ENCODE measurements at places on chromosomes 4 and X.

- no peak for DNase-seq
Measured at GRCh38 chrX:125327891-125328290, 8.2 kb downstream of the TEX13C start.

GRCh38 chr4:89551191-89551590 is 243.6 kb upstream of the GPRIN3 start:
- no peak for DNase-seq

- no peak for DNase-seq
Measured at GRCh38 chr4:97866821-97867556, 276.3 kb downstream of the STPG2 start.

- peak; percentile 37 for DNase-seq
Measured at GRCh38 chrX:1435241-1435895, 17.3 kb downstream of the ASMTL start.

- no peak for DNase-seq
Measured at GRCh38 chr4:102546635-102547034, 45.5 kb downstream of the NFKB1 start.

- DNase-seq, result no peak
Measured at GRCh38 chrX:53290441-53291041, 9.2 kb upstream of the IQSEC2 start.

- DNase-seq, result no peak
Measured at GRCh38 chrX:153966283-153966688, 5.3 kb downstream of the HCFC1 start.

GRCh38 chrX:33415459-33415858 is 204.1 kb upstream of the DMD start:
- DNase-seq, result no peak

GRCh38 chrX:136652822-136653723 is 5.1 kb downstream of the CD40LG start:
- DNase-seq, result no peak

DNA sequence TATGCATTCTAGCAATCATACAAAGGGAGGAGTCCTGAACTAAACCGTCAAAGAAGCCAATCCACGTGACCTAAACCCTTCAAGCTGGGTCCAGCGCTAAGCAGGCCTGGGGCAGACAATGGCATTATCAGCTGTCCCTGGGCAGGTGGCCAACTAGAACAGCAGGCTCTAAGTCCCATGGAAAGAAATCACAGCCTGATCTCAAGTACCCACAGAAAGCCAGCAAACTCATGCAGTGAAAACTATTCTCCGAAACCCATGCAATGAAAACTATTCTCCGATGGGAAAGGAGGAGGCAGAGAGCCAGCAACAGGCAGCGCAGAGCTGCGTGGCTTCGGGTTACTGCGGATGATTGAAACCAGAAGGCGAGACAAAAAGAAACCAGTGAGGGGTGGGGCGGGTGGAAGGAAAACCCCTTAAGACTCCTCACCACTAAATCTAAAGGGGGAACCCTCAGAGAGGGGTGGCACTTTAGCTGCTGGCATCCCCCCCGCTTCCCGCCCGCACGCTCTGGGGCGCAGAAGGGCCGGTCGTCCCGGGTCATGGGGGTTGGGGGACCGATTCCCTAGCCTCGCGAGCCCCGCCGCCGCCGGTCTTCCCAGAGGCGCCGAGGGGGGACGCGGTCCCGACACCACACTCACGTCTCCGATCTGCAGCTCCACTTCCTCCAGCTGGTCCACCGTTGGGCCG is 567 bp downstream of the C4orf46 start:
- DNase-seq, result peak; percentile 68

DNA sequence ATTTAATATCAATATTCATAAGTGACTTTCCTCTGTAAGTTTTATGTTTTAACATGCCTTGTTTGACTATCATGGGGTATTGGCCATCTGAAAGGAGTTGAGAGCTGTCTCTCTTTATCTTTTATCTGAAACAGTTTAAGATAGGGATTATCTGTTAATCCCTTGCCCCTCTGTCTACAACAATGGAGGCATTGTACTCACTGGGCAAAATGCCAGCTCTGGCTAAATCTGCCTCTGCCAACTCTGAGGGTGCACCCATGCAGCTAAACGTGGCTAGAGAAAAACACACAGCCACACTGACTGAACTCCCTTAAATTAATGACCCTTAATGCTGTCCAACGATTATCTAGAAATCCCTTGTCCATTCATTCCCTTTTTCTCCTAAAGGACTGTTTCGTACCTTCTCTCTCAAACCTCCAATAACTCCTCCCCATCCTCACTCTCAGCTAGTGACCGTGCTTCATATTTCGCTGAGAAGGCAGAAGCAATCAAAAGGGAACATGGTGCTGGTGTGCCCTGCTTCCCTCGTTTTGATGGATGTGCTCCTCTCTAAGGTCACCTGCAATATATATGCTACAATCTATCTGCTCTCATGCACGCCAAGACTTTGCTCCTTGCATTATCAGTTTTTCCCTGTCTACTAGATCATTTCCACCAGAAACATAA is 10.3 kb downstream of the PHKA2 start:
- DNase-seq, result no peak

GRCh38 chr4:59960143-59960542 is 1240.0 kb upstream of the ADGRL3 start:
- no peak for DNase-seq

GRCh38 chr4:38202242-38202641 is 242.0 kb downstream of the PTTG2 start:
- no peak for DNase-seq

- DNase-seq, result peak; percentile 76
Measured at GRCh38 chr4:153222707-153223426, 18.6 kb downstream of the TRIM2 start.

DNA sequence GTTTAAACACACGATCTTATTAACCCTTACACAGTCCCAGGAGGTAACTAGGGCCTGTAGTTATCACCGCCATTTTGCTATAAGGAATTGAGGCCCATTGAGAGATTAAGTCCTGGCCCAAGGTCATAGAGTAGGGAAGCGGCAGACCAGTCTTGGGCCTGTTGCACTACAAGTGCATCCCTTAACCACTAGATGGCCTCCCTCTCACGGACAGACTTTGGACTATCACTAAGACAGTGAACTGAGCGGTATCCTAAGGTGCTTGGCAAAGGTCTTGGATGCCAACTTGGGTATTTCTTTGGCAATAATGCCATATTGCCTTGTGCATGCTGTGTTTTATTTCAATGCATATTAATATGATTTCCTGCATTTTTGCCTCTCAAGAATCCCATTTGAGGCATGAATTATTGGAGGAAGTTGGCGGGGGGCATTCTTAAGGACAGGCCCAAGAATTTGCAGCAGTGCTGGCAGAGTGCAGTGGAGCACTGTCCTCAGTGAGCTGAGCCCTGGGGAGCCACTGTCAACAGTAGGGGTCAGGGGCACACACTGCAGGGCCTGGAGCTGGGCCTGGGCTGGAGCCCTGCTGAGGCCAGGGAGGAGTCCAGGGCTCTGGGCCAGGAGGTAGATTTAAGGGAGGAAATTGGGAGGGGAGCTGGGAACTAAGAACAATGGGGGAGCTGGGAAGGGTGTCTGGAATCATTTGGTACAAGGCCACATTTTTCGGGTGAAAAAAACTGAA is 147.4 kb downstream of the SMIM20 start:
- DNase-seq, result no peak

GRCh38 chr4:44861756-44862155 is 135.4 kb upstream of the GNPDA2 start:
- DNase-seq, result no peak

DNA sequence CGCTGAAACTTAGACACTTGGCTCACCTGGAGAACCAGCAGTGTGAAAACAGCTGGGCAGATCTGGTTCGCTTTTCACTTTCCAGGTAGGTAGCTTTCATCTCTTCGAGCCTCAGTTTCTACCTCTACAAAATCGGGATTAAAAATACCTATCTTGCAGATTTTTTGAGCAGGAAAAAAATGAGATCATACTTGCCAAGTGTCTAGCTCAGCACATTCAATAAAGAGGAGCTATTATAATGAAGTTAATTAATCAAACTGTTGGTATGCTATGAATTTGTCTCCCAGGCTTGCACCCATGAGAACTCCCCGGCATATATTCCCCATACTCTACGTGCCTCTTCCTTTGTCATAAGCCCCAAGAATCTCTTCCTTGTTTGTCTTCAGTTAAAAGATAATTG is 158.6 kb upstream of the LDB2 start:
- DNase-seq, result no peak

DNA sequence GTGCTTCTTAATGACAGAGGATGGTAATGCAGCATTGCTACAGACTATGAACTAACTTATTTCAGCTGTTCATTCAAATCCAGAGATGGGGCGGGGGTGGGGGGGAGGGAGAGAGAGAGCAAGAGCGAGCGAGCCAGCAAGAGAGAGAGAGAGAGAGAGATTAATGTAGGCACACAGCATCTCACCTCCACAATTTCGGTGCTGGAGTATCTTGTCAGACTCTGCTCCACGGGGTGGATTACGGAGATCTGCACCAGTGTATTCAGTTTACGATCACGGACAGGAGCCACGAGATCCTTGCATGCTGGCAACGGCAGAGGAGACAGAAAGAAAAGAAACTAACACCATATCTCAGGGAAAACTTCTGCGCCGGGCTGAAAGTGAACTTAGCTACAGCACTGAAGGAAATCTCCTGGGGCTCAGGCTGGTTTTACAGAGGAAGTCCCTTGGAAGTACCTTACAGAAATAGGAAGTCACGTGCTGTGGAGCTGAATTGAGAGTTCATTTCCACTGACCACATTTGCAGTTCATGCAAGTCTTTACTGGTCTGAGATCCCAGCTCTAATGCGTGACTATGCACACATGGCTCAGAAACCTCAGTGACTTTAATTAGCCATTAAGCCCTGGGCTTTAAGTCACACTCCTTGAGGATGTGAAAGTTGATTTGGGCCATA is 440.9 kb downstream of the INPP4B start:
- DNase-seq, result peak; percentile 69

- DNase-seq, result no peak
Measured at GRCh38 chr4:145352438-145353145, 129.1 kb upstream of the SMAD1 start.

- DNase-seq, result no peak
Measured at GRCh38 chrX:68077378-68077777, 355.9 kb downstream of the OPHN1 start.

GRCh38 chrX:776061-776460 is 145.5 kb downstream of the SHOX start:
- no peak for DNase-seq

GRCh38 chr4:80107374-80107773 is 34.3 kb upstream of the ANTXR2 start:
- DNase-seq, result no peak

DNA sequence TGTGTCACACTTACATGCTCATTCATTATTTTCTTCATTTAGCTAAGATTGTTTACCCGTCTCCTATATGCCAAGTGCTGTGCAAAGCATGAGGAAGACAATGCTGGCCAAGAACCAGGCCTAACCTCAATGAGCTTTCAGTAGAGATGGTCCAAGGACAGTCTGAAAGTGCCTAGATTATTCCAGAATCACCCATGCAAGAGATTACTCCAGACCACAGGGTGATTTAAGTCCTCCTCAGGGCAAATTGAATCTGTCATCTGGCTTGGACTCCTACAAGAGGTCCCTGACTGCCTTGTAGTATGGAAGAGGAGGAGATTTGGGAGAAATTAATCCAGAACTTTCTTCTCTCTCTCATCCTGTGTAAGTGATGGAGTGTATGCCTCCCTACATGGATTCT is 99.4 kb upstream of the NDP start:
- no peak for DNase-seq

DNA sequence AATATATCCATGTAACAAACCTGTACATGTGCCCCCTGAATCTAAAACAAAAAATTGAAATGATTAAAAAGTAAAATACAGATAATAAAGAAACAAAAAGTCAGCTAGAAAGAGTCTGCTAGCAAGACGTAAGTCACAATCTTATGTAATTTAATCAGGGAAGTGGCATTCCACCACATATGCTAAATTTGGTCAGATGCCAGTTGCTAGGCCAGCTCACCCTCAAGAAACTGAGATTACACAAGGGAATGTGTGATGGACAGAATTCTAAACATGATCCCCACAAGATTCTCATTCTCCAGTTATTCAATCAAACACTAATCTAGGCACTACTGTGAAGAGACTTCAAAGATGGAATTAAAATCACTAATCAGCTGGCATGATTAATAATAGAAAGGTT is 689.3 kb downstream of the CENPC start:
- DNase-seq, result no peak

- DNase-seq, result peak; percentile 20
Measured at GRCh38 chr4:40916880-40917279, 167.1 kb downstream of the NSUN7 start.

DNA sequence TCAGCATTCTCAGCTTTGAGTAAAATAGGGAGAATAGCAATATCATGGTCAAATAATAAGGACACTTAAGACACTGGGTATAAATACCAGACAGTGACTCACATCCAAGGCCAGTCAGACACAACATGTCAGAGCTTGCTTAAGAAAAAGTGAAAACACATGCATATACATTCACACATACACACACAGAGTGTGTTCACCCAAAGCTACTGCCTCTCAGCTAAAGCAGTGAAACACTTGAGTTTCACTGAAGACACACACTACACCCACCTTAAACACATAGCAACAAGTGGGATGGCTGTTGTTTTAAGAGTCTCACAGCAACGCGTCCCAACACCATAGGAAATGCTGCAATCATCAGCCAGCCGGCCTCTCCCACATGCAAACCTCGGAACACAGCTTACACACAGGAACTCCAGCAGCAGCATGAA is 14.4 kb downstream of the SHROOM4 start:
- no peak for DNase-seq

GRCh38 chr4:176664964-176665363 is 127.8 kb downstream of the VEGFC start:
- DNase-seq, result no peak

- DNase-seq, result no peak
Measured at GRCh38 chr4:47482326-47482725, 2.7 kb upstream of the ATP10D start.

GRCh38 chr4:7189066-7189465 is 3.3 kb upstream of the SORCS2 start:
- peak; percentile 14 for DNase-seq

DNA sequence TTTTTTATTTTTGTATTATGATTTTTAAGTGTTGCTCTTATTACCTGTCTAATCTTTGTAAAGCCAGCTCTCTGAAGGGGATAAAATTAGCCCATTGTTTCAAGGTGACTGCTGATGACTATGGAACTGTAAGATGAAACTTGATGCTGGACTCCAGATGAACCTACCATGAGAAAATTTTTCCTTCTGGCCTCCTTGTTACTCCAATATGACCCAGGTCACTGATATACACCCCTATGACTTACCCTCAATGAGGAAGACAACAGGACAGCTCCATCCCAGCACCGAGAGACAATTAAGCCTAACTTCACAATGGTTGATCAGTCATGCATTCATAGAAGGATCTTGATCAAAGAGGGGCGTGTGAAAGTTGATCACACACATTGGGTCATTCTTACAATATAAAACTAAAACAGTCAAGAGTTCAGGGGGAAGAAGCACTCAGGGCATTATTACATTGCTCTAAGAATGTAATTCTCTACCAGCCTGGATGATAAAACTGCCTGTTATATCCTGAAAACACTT is 230.8 kb upstream of the AGTR2 start:
- no peak for DNase-seq

- DNase-seq, result no peak
Measured at GRCh38 chr4:71188156-71188640, 150.6 kb upstream of the SLC4A4 start.

Data from Peyer's patch (tissue), 4 donors.